ENCODE measurements at places on chromosomes 7 and 10. TPM values are rescaled to one million over a fixed set of nuclear protein-coding genes. Genes with fewer than 3 reads are reported as not detected.

The PHKG1 gene
- total RNA-seq, result 3.6 TPM

The MBL2 gene
- total RNA-seq, result not detected

The NANOS1 gene
- total RNA-seq, result 0.90 TPM

The ASB13 gene
- total RNA-seq, result 15.5 TPM

The FRMPD2 gene
- not detected for total RNA-seq

The MYO1G gene
- total RNA-seq, result 442 TPM

The ANKRD30A gene
- total RNA-seq, result not detected

The PTCD1 gene
- 8.1 TPM for total RNA-seq

The CNPY1 gene
- not detected for total RNA-seq

The NKX1-2 gene
- total RNA-seq, result not detected

The BHLHA15 gene
- 0.41 TPM for total RNA-seq

The COL1A2 gene
- total RNA-seq, result 1.4 TPM

The HOXA9 gene
- not detected for total RNA-seq

The LIPF gene
- total RNA-seq, result not detected

The AFAP1L2 gene
- total RNA-seq, result 3.5 TPM

The POM121L12 gene
- total RNA-seq, result not detected

The PLCE1 gene
- total RNA-seq, result 0.02 TPM
